DMS 273 treated with DMSO at 0.1 percent for 48 hours (cell line): ENCODE measurements at places on chromosomes 3 and 15.

GRCh38 chr3:144963810-144964209, 992.2 kb downstream of the DIPK2A start:
- no peak for DNase-seq

DNA sequence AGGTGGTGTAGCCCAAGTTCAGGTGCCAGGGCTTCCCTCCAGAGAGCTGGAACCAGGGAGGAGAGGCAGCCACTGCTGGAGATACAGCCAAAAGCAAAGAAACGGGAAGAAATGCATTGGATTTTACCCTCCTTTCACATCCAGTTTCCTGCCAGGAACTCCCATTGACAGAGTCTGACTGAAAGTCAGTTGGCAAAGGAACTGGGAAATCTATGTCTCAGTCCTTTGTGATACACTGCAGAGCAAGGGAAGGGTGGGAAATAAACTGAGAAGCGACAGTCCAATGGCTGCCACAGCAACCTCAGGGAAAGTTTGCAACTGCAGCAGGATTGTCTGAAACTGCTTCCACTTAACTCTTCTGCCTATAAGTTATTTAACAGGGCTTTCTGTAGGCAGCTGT, 142.6 kb downstream of the SATB1 start:
- DNase-seq: no peak

GRCh38 chr3:184914628-184915027, 102.7 kb downstream of the VPS8 start:
- DNase-seq: no peak

DNA sequence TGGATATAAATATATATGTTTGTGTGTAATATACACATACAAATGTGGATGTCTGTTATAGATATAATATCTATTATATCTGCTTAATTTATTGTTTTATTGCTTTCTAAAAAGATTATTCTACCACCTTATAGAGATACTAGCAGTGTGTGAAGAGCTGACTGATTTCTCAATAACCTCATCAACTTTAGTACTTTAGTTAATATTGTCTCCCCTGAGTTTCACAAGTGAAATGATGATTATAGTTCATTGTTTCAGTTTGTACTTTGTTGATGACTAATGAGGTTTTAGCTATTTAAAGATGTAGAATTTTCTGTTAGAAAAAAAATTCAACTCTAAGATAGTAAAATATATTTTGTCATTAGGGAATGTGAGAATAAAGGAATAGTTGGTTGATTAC, 11.4 kb downstream of the RSRC1 start:
- DNase-seq: no peak

- DNase-seq: no peak
These were observed 188.9 kb downstream of the MEIS2 start for GRCh38 chr15:36911322-36911944.

DNA sequence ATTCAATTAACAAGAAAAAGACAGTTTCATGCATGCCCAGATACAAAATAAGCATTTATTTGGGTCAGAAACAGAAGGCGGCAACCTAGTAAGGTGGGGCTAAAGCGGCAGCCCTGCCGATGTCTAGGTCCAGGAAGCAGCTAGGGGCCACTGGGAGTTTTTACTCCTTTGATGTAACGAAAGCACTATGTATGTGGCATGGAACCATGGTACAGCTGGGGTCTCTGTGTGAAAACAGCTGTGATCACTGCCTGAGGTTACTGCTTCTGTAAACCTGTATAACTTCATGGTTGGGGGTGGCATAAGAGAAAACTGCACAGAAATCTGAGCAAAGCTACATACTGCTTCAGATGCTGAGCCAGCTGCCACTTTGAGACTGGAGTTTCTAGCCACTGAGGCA, 119.5 kb downstream of the ZNF280D start:
- DNase-seq: no peak

GRCh38 chr15:70320482-70320881, 222.8 kb upstream of the TLE3 start:
- no peak for DNase-seq

- no peak for DNase-seq
These were observed 43.4 kb downstream of the UMPS start for GRCh38 chr3:124773351-124774326.

DNA sequence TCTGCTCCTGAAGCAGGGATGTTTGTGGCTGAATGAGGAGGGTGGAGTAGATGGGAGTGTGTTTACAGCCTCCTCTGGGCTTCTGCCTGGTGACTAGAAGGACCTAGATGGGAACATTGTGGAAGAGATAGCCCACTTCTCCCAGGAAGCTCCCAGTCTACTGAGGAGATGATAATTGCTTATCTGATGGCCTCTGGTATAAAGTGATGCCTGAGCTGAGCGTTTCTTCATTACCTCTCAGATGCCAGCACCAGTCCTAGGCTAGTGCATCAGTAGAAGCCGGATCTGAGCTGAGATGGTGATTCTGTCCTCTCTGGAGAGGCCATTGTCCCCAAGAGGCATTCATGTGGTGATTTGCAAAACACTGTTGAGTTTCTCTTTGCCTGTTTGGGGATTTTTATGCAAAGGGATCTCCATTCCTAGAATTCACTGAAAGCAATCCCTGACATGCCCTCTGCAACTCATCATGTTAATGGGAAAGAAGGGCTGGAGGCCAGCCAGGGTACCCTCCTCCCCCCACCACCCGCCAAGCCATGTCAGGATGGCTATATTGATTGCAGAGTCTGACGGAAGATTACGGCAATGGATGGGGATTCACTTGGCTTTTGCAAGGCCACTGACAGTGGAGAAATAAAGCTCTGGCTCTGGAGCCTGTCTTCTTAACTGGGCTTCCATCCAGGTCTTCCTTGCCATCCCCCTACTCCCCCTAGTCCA, 166.4 kb upstream of the ROPN1 start:
- no peak for DNase-seq

GRCh38 chr3:81650187-81650586, 111.3 kb downstream of the GBE1 start:
- DNase-seq: no peak

DNA sequence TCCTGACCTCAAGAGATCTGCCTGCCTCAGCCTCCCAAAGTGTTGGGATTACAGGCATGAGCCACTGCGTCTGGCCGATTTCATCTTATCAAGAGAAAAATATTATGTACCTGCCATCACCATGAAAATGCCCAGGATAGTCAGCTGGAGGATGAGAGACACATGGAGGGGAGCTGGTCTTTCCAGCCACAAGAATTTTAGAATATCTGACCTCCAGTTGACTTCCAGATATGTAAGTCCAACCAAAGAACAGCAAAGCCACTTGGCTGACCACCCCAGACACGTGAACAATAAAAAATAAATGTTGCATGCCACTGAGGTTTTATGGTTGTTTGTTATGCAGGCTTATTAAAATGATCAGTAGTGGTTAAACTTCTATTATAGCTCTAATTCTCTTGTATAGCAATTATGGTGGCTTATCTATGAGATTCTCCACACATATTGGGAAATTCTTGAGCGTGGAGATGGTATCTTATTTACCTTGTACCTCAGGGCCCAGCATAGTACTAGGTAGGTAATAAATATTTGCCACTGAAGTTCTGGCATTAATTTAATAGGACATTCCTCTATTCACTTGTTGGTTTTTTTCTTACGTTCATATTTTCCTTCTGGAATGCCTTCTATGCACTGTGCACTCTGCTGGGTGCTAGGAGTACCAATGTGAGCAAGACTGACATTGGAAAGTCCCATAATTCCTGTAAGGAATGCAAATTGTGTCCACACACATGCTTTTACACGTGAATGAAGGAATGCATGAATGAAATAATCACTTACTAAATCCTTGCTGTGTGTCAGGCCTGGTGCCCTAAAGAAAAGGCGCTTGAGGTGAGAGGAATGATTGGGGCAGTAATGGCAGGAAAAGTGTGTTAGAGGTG, 77.6 kb downstream of the EDEM1 start:
- no peak for DNase-seq

GRCh38 chr15:48400086-48400485, 68.9 kb downstream of the DUT start:
- DNase-seq: no peak

GRCh38 chr3:40043444-40043755, 234.0 kb downstream of the MYRIP start:
- DNase-seq: no peak

- DNase-seq: no peak
These were observed 227.3 kb downstream of the FOXP1 start for GRCh38 chr3:71356265-71356664.

GRCh38 chr3:15011174-15011573, 53.9 kb downstream of the MRPS25 start:
- no peak for DNase-seq

DNA sequence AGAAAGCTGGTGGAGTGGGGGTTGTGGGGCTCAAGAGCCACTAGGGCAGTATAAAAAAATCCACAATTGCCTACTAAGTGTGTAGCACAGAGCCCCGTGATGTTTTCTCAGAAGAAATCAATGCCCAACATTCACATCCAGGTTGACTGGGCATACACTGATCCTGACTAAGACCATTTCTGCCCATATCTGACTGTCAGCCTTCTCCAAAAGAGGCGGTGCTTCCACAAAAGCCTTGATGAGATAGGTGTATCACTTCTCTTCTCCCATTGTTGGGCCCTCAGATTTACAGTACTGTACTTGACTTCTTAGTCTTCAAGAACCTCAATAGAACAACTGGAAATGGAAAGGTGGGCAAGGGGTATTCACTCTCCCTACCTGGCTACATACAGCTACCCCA, 1.4 kb downstream of the POPDC2 start:
- DNase-seq: no peak

DNA sequence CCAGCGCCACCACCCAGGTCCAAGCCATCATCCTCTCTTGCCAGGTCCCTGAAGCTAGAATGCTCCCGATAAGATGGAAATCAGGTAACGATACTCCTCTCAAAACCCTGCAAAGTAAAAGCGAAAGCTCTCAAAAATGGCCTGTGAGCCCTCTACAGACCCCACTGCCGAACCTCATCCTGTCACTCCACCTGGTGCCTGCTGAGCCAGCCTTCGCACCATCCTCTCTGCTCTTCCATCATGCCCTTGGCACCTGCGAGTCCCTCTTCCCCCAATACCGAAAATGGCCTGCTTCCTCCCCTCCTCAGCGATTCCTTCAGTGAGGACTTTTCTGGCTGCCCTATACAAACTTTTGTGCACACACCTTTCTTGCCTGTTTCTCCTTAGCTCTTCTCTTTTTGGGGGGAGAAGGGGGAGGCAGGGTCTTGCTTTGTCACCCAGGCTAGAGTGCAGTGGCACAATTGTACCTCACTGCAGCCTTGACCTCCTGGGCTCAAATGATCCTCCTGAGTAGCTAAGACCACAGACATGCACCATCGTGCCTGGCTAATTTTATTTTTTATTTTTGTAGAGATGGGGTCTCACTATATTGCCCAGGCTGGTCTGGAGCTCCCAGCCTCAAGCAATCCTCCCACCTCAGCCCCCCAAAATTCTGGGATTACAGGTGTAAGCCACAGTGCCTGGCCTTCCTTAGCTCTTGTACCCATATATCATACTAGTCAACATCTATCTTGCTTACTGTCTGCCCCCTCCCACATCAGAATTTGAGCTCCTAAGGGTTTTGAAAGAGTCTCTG, 3.0 kb downstream of the IDH2 start:
- DNase-seq: no peak

DNA sequence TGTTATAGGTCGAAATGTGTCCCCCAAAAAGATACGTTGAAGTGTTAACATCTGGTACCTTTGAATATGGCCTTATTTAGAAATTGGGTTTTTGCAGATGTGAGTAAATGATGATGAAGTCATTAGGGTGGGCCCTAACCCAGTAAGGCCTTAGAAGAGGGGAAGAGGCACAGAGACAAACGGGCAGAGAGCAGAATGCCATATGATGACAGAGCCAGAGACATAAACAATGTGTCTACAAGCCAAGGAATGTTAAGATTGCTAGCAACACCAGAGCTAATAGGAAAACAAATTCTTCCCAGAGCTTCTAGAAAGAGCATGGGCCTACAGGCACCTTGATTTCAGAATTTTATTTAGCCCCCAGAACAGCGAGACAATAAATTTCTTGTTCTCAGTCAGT, 693.1 kb upstream of the NECTIN3 start:
- no peak for DNase-seq

DNA sequence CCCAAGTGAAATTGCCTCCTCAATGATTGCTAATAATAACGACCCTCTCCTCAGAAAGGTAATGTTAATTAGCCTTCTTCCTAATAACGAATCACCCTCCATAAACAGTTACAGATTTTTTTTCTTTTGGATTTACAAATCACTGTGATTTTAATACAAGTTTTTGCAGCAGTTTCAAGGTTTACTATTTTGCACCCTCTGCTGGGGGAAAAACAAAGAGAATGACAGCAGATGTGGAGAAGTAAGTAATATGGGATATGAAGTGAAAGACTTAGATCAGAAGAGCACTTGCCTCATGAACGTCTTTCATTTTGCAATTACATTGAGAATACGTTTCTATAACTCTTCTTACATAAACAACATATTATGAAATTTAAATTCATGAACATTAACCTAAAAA, 16.1 kb upstream of the CNTN3 start:
- no peak for DNase-seq

DNA sequence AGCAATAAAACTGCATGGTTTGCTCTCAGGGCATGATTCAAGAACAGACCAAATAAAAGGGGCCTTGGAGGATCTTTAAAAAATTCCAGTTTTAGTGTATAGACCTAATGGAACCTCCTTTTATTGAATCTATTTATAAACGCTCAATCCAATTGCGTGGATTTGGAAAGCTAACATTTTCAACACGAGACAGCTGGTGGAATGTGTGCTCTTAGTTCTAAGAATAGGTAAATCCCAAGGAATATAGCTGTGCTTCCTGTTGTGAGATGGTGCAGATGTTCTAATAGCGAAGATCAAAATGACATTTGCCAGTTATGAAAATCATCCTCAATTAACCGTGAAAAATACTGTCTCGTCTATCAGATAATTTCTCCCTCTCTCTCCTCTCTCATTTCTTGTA, 192.5 kb downstream of the ATP10A start:
- no peak for DNase-seq

DNA sequence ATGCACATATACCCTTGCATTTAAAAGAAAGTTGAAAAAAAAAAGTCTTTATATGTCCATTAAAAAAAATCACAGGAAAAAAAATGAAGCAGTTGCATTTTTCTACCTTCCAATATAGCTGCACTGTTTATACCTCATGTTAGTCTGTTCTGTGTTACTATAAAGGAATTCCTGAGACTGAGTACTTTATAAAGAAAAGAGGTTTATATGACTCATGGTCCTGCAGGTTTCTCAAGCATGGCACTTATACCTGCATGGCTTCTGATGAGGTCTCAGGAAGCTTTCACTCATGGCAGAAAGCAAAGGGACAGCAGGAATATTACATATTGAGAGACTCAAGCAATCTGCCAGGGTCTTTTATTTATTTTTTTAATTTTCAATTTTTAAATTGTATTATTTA, 277.2 kb upstream of the BCHE start:
- no peak for DNase-seq
